ENCODE measurements at places on chromosomes 6 and 20.

- no peak for DNase-seq
These were observed 1159.7 kb downstream of the GRIK2 start for GRCh38 chr6:102553214-102553613.

- DNase-seq, result no peak
These were observed 32.2 kb upstream of the MYB start for GRCh38 chr6:135148889-135149288.

DNA sequence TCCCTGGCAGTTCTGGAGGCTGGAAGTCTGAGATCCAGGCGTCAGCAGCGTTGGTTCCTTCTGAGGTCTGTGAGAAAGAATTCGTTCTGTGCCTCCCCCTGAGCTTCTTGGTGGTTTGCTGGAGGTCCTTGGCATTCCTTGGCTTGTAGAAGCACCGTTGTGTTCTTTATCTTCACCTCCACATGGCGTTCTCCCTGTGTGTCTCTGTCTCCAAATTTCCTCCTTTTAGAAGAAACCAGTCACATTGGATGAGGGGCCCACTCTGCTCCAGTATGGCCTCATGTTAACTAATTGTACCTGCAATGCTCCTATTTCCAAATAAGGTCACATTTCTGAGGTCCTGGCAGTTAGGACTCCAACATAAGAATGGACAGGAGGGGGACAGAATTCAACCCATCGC lies 73.0 kb upstream of the BACH2 start:
- no peak for DNase-seq

GRCh38 chr6:134846031-134846430 lies 103.9 kb downstream of the ALDH8A1 start:
- DNase-seq, result no peak

DNA sequence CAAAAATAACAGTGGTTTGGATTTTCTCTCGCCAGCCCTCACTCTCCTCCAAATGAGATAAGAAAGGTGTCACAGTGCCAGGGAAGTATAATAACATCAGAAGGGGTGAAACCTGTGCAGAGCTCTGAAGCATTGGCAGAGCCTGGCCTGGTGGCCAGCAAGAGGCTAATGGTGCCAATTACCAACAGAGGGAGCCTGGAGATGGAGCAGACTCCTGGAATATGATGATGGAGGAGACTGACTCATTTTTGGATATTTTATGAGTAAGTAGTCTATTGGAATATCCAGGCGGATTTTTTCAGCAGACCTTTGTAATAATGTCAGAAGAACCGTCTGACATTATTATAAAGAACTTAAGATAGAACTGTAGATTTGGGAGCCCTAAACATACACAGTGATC lies 442.6 kb upstream of the MARCKS start:
- DNase-seq, result no peak
